ENCODE measurements at places on chromosomes 6 and 20.
A peak's percentile ranks its signal among the peaks of the same experiment; 100 is the strongest.

GRCh38 chr6:15841937-15842726 lies 179.3 kb upstream of the DTNBP1 start:
- DNase-seq: peak; percentile 22

DNA sequence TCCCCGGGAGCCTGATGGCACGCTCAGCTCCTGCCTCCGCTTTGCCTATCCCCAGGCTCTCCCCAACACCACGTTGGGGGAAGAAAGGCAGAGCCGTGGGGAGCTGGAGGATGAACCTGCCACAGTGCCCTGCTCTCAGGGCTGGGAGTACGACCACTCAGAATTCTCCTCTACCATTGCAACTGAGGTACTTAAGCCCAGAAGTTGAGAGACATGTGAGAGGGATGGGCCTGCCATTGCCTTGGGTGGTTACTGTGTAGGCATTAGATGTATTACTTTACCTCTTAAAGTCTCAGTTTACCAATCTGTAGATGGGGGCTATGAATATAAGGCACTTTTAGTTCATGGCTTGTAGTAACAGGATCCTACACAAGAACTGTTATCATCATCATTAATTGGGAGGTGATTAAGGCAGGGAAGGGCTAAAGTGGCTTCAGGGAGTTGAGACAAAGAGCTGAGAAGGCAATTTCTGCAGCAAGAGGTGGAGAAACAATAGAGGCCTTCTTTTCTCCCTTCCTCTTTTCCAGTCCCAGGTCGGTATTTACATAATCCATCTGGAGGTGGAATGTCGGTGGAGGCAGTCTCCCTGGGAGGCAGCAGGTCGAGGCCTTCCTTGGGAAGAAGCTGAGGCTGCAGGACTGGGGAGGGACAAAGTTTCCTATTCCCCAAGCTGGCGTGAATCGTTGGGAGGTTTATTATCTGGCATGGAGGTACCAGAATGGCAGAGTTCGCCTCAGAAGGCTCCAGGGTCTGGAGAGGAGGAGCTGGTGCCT lies 691 bp downstream of the SLC22A7 start:
- DNase-seq: no peak

DNA sequence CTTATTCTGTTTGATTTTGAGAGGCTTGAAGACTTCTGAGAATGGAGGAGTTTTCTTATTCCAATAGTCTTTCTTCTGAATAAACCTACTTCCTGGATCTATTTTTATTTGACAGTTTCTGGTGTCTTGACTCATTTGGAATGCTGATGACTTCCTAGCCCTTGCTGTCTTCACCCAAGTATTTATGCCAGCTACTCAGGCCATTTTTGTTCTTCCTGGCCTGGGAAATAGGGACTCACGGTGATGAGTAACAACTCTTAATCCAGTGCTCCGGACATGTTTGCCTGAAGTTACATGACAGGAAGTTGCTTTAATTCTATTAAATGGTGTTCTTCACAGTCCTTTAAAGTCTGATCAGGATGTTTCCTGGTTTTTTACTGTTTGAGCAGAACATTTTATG lies 272.1 kb upstream of the EYS start:
- DNase-seq: no peak

GRCh38 chr20:6898928-6899327 lies 131.4 kb downstream of the BMP2 start:
- no peak for DNase-seq

GRCh38 chr6:4587171-4587570 lies 189.0 kb upstream of the CDYL start:
- DNase-seq: peak; percentile 38

- no peak for DNase-seq
Observed at GRCh38 chr6:158191761-158192160, 23.6 kb downstream of the GTF2H5 start.

Data from cardiac fibroblast (primary cell).